ENCODE measurements at places on chromosomes 2 and 18.

DNA sequence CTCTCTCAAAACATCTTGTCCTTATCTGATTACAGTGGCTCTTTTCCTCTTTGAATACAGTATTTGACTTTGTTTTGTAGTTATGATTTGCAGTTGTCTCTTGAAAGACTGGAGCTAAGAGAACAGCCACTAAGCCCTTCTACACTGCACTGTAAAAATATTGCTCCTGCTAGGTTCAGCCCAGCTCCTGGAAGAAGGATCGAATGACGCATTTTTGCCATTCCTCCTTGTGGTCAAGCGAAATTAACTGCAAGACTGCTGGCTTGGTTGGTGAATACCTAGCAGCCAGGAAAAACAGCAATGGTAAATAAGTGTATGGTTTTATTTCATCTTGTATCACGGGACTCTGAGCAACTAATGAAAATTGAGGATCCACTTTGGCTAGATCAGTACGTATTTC, 407.8 kb upstream of the CDH2 start:
- no peak for DNase-seq

DNA sequence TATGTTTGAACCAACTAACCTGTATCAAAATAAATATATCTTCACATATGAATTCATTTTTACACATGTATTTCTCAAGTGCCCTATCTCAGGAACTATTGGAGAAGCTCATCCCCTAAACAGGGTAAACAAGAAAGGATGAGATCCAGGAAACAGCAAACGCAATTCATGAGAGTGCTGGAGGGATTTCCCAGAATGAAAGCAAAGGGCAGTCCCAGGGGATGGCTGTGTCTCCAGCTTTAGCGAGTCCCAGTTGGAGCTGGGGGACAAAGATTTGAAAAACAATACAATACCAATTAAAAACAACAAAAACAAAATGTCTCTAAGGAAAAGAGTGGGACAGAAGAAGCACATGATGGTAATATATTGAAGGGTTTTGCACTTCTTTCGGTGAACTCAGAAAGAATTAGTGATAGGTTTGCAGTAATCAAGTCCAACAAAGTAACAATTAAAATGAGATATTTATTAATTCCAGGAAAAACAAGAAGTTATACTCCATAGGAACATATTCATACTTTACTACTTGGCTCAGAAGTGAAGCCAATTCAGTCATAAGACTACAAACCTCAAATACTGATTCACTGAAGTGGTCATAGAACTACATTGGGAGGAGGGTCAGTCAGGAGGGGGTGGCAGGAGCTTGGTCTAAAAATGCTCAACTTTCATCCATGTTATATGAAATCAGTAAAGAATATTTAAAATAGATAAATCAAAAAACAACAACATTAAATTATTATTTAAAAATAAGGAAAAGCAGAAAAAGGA, 73.1 kb upstream of the PDE1A start:
- DNase-seq: no peak

DNA sequence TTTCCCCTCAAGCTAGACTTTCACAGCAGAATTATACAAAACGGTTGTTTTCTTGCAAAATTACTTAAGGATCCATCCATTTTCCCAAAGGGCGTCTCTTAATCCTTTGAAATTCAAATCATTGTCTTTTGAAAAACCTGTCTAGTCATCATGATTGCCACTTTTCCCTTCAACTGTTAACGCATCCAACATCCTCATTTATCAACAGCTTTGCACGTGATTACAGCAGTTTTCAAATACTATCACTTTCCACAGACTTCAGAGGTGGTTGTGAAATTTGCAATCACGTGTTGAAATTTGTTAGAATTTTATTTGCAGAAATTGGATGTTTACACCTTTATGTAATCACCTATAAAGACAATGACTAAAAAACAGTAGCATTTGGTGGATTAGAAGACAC, 304.4 kb upstream of the SLC39A10 start:
- no peak for DNase-seq

DNA sequence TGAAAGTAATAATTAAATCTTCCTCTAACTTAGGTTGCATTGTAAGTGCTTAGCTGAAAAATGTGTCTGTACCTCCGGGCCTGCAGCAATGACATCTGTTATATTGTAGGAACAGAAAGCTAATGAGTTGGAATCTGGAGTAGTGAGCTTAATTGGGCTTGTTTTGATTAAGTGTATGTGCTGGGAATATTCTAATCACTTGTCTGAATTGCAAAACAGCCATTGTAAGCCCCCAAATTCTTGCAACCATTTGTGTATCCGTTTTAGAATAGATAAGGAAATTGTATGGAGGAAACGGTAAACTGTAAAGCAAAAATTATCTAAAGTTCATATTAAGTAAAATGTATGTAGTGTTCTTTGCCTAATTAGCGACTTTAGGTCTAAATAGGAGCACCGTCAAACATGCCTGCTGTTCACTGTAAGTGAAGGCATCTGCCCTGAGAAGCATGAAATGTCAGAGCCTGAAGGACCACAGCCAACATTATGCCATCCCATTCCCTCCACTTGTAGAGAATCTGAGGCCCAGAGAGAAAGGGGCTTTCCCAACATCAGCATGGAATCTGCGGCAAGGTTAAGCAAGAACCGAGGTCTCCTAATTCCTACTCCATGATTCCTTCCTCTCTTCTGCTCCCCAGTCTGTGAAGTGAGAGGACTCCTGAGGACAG, 466.4 kb downstream of the TDRD15 start:
- DNase-seq: no peak

DNA sequence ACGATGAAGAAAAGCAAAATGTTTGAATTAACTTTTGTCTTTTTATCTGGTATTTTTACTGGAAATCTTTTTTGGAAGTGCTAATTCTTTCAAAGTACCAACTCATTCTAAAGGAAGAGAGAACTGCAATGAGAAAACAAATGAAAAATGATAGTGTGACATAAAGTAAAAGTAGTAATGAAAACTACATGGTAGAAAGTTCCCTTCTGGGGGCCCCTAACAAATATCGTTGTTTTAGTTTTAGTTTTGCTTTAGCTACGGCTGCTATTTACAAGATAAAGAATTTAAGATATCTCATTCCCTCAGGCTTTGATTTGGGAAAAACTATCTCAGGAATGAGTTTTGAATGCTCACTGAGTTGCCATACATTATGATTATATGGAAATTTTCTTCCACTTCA, 161.4 kb downstream of the XIRP2 start:
- DNase-seq: no peak

- DNase-seq: no peak
These were observed 52.9 kb upstream of the CAPN13 start for GRCh38 chr2:30860003-30860725.
